Kidney tubule cell (primary cell): ENCODE measurements at places on chromosomes 2 and 18.

GRCh38 chr2:2739231-2739795, 408.2 kb upstream of the MYT1L start:
- no peak for DNase-seq

- no peak for DNase-seq
Observed at GRCh38 chr2:157061799-157062198, 195.7 kb upstream of the GALNT5 start.

- no peak for DNase-seq
Observed at GRCh38 chr18:13218368-13218991, at the start of gene LDLRAD4. Gene LDLRAD4, plus strand, starts transcription at chr18:13218760.

DNA sequence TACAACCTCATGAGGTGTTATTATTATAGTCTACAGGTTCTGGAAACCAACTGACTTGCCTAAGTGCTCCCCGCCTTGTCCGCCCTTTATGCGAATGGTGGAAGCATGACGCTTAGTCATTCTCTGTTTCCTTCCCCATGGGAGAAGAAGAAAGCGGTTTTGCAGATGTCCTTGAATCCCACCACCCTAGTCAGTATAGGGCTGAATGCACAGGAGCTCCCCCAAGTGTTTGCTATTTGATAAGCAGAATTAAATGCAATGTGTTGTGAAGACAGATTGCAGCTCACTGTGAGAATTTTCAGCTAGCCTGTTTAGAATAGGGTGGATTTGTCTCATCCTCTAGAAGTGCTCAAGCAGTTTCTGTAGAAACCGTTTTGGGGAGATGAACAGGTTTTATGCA, 652.0 kb downstream of the DCC start:
- peak; percentile 1 for DNase-seq

GRCh38 chr18:49175476-49175875, 224.7 kb upstream of the SMAD7 start:
- no peak for DNase-seq

- DNase-seq: no peak
Observed at GRCh38 chr2:26238311-26238958, 6.0 kb downstream of the HADHA start.

GRCh38 chr2:193966590-193966989, 1690.4 kb upstream of the SLC39A10 start:
- DNase-seq: peak; percentile 68

DNA sequence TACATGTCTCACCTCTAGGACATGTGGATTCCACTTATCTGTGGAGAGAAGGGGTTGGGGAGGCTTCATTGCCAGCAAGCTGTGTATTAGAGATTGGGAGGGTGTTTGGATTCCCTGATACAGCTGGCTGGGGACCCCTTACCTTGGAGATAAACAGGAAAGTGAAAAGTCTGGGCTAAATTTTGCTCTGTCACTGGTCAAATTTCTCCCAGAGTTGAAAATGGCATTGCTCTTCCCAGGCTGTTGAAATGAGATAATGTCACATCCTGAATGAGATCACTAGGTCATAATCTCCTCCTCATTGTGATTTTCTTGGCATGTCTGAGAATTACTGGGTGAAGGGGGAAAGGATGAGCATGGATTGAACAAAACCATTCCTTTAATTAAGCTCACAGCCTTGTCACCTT, 265.0 kb upstream of the PARD3B start:
- peak; percentile 32 for DNase-seq

DNA sequence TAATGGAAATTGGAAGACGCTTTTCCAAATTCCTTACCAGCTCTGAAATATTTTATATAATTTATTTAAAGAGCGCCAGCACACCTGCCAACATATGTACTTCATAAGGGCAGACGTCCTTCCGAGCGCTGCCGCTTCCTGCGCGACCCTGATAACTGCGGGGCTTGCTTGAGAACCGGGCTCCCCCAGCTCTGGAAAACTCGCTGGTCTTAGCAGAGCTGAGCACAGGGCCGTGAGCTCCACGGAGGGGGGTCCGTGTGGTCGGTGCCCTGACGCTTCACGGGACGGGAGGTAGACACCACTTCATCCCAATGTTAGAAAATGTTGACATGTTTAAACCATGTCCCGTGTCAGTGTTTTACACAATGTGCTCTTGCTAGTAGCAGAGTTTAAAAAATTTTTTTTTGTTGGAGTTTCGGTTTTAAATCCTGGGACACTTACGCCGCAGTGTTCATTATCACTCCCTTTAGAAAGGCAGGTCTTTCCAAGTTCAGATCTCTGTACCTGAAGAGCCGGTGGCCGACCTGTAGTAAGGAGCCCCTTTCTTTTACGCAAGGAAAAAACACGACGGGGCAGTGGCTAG, 1.6 kb downstream of the NFATC1 start:
- no peak for DNase-seq

GRCh38 chr2:61537277-61537949, 743 bp downstream of the XPO1 start:
- peak; percentile 42 for DNase-seq
